EL (cell line): ENCODE measurements at places on chromosomes 5 and 9.

- DNase-seq, result no peak
Observed at GRCh38 chr5:63085561-63085960, 506.9 kb downstream of the LRRC70 start.

- no peak for DNase-seq
Observed at GRCh38 chr5:72294473-72294872, 25.6 kb downstream of the MRPS27 start.

DNA sequence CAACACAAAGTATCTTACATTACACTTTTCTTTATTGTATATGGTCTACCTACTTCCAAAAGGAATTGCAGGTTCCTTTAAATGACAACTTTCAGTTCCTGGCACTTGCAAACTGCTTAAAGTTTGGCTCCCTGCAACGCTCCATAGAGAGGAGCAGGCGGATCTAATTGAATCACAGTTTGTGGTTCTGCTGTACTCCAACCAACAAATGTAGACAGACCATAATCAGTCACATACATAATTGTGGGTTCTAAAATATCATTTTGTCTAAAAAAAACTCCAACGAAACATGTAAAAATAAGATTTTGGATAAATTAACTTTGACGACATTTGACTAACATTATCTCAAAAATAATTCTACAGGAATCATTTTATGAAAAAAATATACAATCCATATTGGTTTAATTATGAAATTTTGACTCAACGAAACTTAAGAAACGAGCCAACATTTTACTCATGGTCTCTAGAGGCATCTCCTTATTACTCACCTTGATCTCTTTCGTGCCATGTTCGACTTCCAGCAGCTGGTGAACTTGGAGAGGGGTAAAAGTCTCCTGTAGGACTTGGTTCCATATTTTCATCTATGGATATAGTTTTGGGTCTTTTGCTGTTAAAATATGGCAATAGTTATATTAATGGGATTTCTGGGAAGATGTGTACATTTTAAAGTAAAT is 167.6 kb downstream of the NFIB start:
- no peak for DNase-seq

- DNase-seq, result no peak
Observed at GRCh38 chr5:79509244-79509885, 4.6 kb downstream of the HOMER1 start.

- no peak for DNase-seq
Observed at GRCh38 chr5:173501271-173501670, 115.2 kb downstream of the BOD1 start.

DNA sequence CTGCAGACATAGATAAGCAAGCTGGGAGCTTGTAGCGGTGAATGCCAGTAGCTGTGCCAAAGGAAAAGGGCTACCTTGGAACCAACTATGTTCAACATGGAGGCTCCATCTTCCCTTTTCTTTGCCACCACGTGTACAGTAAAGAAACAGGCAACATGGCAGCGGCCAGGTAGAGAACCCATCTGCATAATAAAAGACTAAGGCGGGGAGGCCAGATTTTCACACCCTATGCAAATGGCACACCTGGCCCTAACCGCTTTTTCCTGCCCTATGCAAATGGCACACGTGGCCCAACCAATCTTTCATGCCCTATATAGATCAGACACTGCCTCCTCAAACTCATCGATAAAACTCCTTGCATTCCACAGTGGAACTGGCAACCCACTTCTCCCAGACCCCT is 477.5 kb upstream of the EDIL3 start:
- no peak for DNase-seq

DNA sequence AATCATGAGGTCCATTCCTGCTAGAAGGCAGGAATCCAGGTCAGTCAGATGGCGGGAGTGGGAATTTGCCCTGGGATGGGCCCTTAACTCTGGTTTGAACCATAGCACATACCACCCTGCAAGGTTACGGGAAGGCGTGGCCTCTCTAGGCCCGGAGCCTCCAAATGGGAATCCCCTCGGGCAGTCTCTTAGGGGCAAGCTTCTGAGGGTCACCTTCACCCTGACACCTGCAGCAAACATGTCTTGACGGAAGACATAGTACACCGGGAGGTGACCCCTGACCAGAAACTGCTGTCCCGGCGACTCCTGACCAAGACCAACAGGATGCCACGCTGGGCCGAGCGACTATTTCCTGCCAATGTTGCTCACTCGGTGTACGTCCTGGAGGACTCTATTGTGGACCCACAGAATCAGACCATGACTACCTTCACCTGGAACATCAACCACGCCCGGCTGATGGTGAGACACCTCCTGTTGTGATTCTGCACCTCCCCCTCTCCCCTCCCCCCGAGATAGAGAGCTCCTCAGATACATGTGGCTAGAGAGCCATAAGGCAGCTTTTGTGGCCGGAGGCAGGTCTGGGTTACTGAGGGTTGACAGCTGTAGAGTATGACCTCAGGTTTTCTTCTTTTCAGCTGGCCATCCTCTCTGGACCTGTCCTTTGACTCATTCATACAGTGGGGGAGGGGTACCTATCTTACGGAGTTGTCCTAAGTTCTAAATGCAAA is 957 bp downstream of the PRELID1 start:
- DNase-seq, result peak; percentile 38

DNA sequence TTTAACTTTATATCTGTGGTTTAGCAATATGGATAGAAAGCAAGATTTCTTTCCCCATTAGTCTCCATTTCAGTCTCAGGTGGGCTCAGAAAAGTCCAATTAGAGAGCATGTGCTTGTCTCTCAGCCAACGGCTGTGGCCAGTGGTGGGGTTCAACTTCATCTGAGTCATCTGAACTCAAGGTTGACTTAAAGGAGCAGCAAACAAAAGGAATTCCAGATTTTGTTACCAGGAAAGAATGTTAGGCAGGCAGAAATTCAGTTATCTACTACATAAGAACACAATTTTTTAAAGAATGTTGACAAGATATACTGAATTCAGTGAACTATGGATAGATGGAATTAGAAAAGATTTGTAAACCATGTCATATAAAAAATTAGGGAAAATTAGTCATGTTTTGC is 784.1 kb downstream of the MAT2B start:
- no peak for DNase-seq

- peak; percentile 85 for DNase-seq
Observed at GRCh38 chr9:118331622-118332045, 627.4 kb downstream of the TLR4 start.

- DNase-seq, result peak; percentile 53
Observed at GRCh38 chr5:64790210-64790609, 21.5 kb downstream of the CWC27 start.

- peak; percentile 33 for DNase-seq
Observed at GRCh38 chr5:153400931-153401330, 89.5 kb upstream of the GRIA1 start.

DNA sequence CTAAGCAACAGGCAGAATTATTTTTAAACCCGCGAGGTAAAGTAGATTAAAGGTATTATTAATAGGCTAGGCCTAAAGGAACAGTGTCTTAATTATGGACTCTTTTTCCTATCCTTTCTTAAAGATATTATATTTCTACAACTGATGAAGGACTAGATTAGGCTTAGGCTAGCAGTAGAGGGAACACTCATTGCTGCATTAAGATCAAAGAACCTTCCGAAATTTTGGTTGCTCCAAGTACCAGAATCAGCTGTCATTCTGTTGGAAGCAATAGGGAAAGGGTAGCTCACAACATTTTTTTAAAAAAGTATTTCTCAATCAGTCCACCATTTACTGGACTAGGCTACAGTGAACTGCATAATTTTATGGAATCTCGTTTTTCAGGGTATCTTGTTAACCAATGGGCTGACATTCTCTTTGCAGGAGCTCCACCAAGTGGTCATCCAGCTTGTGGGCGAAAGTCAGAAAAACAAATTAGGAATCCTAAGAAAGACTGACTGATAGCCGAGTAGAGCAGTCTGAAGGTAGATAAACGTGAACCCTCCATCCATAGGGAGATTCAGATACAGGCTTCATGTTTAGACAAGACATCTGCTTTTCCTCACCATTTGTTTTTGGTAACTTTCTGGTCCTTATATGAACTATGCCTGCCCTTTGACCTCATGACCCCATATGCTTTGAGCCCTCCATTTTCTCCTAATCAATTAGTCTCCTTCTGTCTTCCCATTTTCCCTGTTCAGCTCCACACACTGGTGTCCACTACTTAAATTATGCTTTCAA is 103.6 kb upstream of the CHD1 start:
- DNase-seq, result peak; percentile 81

GRCh38 chr9:18800579-18800978 is 232.4 kb downstream of the SAXO1 start:
- DNase-seq, result no peak

GRCh38 chr9:105291422-105291859 is 47.0 kb downstream of the SLC44A1 start:
- DNase-seq, result no peak

DNA sequence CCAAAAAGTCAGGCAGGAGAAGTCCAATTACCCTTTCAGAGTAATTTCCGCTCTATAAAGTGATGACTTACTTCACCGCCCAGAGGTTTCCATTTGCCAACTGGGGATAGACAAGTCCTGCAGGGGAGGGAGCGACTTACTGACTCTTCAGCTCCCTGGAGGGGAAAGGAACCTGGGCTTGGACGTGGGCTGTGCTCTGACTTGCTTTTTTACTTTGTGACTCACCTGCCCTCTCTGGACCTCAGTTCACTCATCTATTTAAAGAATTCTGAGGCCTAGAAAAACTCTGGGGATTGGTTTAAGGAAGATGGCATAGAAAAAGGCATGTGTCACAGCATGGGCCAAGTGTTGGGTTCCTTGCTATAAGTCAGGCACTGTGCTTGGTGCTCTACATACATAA is 180.4 kb upstream of the TRIM32 start:
- DNase-seq, result peak; percentile 12

GRCh38 chr5:18010053-18010452 is 375.8 kb downstream of the TAF11L14 start:
- DNase-seq, result no peak

DNA sequence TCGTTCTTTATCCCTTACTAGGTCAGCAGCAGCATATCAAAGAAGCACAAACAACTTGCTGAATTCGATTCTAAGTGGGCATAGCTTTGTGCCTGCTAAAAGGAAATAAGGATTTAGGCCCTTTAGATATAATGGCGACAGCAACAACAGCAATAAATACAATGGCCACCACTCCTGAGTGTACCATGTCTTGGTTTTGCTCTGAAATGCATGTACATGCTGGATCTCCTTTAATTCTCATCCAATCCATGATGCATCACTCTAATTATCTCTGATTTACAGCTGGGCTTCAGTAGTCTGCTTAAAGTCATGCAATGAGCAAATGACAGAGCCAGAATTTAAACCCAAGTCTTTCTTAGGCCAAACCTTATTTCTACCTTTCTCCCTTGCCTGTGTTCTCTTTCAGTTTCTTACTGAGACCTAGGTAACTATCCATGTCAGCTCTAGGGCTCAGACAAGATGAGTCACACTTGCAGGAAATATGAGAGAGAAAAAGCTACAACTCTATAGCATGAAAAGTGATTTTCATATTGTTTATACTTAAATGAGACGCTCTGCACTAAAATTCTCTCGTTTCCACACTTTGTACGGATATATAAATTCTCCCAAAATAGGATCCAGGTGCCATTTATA is 111.8 kb downstream of the HMHB1 start:
- DNase-seq, result peak; percentile 61

DNA sequence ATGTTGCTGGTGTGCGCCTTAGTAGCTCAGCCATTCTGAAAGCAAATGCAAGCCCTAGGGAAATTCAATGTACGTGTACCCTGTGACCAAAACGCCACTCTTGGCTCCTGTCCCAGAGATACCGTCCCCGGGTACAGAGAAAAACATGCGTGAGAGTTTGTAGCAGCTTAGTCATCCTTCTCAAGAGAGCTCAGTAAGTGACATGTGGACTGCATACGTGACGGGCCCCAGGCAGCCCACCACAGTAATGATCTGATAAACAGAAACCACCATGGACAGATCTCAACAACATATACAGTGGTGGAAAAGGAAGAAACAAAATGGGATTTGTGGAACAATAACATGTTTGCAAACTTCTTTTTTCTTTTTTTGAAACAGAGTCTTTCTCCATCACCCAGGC is 45.1 kb downstream of the S1PR3 start:
- peak; percentile 35 for DNase-seq

GRCh38 chr5:652773-653350 is 40.3 kb downstream of the TPPP start:
- no peak for DNase-seq

DNA sequence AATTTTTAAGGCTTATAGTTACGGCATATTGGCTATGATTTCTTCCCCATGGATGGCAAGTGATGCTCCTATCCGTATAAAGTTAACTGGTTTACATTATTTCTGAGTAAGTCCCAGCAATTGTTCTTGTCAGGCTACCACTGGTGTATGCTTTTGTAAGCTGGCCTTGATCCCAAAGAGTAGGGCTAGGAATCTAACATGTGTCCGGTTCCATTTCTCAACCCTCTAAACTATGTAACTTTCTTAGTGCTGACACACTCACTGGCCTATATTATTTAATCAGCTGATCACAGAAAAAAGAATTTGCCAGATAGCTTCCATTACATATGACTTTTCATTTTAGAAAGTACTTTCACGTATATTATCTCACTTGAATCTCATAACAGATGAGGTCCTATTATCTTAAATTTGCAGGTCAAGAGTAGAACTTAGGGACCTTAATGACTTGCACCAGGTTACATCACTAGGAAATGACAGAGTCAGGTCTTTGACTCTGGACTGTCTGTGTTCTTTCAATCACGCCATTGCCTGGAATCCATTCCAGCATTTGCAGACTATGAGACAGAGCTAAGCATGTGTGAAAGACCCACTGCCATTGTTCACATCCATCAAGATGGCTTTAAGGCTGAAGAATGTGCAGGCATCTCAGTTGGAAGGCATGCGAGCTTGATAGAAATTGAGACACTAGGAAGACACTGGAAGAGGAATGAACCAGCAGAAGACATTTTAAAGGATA is 362.9 kb downstream of the ARRDC3 start:
- DNase-seq, result no peak

DNA sequence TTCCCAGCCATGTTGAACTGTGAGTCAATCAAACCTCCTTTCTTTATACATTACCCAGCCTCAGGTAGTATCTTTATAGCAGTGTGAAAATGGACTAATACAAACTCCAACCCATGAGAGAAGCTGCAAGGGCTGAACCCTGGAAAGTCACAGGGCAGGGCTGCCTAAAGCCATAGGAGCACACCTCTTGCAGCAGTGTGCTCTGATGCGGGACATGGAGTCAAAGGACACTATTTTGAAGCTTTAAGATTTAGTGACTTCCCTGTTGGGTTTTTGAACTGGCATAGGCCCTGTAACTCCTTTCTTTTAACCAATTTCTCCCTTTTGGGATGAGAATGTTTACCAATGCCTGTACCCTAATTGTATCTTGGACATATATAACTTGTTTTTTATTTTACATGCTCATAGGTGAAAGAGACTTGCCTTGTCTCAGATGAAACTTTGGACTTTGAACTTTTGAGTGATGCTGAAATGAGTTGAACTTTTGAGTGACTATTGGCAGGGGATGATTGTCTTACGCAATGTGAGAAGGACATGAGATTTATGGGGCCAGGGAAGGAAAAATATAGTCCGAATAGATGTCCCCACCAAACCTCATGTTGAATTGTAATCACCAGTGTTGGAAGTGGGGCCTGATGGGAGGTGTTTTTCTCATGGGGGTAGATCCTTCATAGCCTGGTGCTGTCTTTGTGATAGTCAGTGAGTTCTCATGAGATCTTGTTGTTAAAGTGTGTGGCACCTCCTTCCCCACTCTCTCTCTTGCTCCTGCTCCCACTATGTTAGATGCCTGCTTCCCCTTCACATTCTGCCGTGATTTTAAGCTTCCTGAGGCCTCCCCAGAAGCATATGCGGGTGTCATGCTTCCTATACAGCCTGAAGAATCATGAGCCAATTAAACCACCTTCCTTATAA is 159.5 kb upstream of the SPEF2 start:
- no peak for DNase-seq

GRCh38 chr5:155953335-155953734 is 373.6 kb upstream of the SGCD start:
- no peak for DNase-seq
